Chondrocyte (in vitro differentiated cells): ENCODE measurements at places on chromosomes 6 and 20.

DNA sequence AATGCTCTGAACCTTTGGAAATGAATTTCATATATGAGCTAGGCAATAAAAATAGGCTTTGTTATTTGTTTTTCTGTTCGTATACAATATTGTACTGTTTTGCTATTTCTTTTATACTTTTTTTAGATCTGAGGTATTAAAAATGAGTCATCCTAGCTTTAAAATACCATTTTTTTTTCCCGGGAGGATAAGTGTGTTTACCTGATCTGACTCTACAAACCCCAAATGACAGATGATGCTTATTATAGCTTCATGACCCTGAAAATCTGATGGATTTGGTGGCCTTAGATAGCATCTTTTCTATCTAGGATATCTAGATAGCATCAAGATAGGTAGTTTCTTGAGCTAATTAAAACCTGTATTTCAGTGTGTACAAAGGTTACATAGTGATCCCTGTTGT is 206.4 kb downstream of the DTNBP1 start:
- DNase-seq: no peak

DNA sequence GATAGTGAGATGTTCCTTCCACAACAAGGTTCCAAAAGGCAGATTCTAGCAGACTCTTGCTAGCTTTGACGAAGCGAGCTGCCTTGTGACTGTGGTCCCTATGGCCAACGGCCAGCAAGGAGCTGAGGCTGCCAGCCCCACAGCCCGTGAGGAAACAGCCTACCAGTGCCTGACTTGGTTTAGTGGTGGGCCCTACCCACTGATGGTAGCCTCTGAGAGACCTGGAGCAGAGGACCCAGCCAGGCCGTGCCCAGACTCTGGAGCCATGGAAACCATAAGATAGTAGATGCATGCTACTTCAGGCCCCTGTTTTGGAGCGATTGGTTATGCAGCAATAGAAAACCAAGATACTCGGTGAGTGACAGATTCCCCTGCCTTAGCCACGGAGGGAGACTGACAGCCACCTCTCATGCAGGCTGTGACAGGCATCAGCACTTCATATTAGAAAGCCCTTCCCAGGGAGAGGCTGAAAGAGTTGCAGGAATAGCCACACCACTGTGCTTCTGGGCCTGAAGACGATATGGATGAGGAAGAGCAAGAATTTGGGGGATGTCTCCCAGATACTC is 19.2 kb downstream of the PSMG4 start:
- DNase-seq: peak; percentile 59

- DNase-seq: peak; percentile 1
These were observed 37.7 kb downstream of the MDFI start for GRCh38 chr6:41675992-41676391.

- DNase-seq: no peak
These were observed 65.0 kb upstream of the XRN2 start for GRCh38 chr20:21237956-21238799.

GRCh38 chr20:47196091-47197081 is 160.1 kb downstream of the ZMYND8 start:
- DNase-seq: peak; percentile 33

- DNase-seq: no peak
These were observed 30.9 kb upstream of the ASXL1 start for GRCh38 chr20:32327087-32327681.

DNA sequence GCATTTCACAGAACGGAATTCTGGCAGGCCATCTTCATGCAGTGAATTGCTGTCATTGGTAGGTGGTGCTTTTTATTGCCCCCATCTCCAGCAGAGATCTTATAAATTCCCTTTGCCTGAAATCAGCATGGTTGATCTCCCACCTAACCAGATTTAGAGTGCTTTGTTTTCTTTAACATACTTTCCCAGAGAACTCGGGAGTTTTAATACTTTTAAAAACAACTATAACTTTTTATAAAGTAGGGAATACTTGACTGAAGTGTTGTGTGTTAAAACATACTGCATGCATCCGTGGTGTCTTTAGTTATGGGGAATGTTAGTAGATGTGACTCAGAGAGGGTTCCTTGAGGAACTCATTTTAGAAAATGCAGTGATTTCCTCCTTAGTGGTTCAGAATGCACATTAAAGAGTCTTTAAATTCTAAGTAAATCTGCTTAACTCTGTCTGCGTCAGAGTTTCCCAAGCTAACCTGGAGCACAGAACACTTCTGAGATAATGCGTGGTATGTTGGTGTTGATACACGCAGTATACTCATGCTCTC is 54.9 kb downstream of the AKAP12 start:
- DNase-seq: no peak

- DNase-seq: no peak
These were observed 53.5 kb upstream of the LRFN2 start for GRCh38 chr6:40640599-40641227.
